Fibroblast of skin of left quadriceps (primary cell): ENCODE measurements at places on chromosomes 5 and 9.

GRCh38 chr5:95164861-95165260 lies 120.0 kb downstream of the MCTP1 start:
- no peak for DNase-seq

DNA sequence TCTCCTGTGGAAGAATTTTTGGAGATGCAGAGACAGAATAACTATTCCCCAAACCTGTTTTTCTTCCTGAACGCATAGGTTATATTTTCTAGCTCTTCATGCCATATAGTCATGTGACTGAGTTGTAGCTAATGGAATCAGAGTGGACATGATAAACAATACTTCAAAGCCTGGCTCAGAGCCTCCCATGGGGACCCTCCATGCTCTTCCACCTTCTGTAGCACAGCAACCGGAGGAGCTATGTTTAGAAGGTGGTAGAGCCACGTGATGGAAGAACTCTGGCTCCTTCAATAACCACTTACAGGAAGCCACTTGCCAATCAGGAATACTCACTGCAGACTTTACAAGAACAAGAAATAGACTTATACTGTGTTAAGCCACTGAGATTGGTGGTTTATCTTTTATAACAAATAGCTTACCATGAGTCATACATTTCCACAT lies 39.2 kb downstream of the NADK2 start:
- DNase-seq, result no peak

DNA sequence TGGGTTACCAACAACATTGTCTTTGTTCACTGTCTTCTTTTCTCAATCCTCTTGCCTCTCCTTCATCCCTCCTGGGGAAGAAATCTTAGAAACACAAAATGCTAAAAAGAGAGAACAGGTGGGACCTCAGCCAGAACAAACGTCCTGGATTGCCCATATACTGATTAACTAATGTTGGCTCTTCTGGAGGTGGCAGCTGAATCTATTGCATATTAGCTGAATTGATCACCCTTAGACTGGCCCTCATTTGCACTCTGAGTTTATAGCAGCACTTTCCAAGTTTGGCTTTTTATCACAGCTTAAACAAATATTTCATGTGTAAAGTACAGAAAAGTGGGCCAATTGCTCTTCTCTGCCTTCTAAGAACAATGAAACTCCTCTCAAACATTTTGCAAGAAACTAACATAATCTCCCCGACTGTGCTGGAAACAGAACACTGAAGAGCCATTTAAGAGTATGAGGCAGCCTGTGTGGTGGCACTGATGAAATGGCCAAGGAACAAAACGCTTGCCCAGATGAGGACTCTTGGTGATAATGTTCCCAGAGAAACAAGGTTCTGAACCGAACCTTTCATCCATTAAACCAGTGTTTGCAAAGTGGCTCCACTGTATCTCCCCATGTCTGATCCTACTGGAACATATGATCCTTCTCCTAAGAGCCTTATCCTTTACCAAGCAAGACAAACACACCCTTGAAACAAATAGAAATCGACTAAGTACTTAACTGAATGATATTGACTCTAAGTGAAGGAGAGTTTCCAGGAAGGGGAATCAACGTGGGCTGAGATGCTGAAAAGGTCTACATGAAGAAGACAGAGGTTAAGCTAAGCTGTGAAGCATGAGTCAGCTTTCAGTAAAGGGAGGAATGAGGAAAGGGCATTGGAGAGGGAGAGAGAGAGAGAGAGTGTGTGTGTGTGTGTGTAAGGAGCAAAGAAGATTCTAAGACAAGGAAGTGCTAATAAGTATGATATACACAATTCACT lies 83.2 kb upstream of the LIFR start:
- no peak for DNase-seq

DNA sequence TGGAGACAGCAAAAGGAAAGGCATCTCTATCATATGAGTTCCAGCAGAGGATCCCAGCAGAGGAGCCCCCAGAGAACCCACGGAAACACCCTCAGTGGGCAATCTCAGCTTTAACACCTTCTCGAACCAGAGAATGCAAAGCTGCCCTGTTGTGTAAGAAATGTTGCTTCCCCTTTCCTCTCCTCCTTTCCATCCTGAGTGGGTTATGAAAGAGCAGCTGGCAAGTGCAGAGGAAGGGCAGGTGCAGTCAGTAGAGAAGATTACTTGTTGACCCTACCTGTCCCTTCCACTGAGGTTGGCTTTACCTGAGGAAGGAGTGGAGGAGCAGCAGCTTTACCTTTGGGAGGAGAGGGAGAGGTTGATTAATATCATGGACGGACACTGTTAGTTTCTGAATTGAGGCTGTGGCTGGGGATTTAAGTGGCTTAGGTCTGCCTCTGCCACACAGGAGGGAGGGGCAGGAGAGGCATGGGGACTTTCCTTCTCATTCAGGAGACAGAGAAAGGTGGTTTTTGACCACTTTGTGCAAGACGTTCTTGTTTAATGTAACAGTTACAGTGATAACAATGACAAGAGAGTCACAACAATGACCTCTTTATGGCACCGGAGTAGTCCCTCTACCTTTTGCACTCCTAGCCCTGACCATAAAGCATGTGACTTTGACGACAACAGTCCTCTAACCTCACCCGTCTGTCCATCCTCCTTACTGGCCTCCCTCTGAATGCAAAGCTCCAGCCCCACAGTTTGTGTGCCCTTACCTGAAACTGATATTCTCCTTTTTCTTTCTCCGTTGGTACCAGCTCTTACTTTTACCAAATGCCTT lies 254.8 kb downstream of the NSG2 start:
- no peak for DNase-seq

- DNase-seq, result no peak
These were observed 87.6 kb downstream of the UGCG start for GRCh38 chr9:111984086-111984802.
